ENCODE measurements at places on chromosomes 16 and 17.

DNA sequence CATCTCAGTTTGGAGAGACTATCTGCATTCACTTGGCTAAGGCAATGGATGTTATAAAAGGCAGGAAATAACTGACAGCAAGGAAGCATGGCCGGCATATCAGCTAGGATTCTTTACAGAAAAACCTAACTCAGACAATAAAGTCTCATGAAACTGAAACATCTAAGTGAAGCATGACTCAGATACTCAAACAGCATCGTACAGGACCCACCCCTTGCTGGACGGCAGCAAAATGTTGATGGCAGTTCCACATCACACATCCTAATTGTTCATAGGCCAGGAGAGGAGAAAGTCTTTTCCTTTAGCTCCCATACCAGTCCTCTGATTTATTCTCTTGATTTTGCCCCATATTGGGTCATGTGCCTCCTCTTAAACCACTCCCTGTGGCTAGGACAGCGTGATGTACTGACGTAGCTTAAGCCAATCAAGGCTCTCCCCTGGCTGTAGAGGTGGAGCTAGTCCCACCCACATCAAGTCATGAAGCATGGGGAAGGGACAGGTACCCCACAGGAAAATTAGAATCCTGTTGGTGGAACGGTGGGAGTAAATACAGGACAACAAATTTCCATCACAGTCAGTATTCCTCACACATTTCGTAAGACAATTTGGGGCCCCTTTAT is 178.9 kb downstream of the IRX3 start:
- H3K4me3 ChIP-seq = no peak overlapping the region
- DNase-seq = no peak
- no peak overlapping the region for H3K27ac ChIP-seq
- no peaks in the 10 kb centered on the region for H3K27me3 ChIP-seq

DNA sequence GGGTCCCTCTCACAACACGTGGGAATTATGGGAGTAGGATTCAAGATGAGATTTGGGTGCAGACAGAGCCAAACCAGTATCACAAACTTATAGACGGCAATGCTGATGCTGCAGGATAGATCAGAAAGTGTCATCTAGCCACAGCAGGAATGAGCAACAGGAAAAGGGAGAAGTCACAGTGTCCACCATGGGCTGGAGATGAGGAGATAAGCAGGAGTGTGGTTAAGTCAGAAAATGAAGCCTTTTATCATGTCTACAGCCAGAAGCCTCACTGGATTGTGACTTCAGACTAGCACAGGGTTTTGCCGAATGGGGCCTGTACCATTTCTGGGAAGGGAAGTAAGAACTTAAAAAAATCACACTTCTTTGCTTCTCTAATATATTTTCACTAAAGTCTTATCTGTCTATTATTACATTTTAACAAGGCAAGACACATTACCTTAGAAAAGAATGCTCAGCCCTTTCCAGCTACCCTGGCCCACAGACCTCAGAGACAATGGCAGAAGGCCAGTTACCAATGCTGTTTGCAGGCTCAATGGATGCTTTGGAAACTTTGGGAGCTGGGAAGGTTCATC is 490.2 kb upstream of the SALL1 start:
- H3K4me3 ChIP-seq = no peak overlapping the region
- H3K27me3 ChIP-seq = no peaks in the 10 kb centered on the region
- no peak overlapping the region for H3K27ac ChIP-seq
- DNase-seq = no peak

GRCh38 chr17:75652934-75653549 is 13.9 kb downstream of the RECQL5 start:
- no peak overlapping the region for H3K27ac ChIP-seq
- H3K4me1 ChIP-seq = no peaks in the 10 kb centered on the region
- no peaks in the 10 kb centered on the region for H3K27me3 ChIP-seq
- peaks cover 20% of the 10 kb centered on the region for H3K36me3 ChIP-seq
- no peak overlapping the region for H3K4me3 ChIP-seq
- no peak for DNase-seq

GRCh38 chr17:66841328-66841727 is 6.4 kb downstream of the CACNG5 start:
- no peaks in the 10 kb centered on the region for H3K36me3 ChIP-seq
- DNase-seq = no peak
- no peaks in the 10 kb centered on the region for H3K4me1 ChIP-seq
- no peak overlapping the region for H3K4me3 ChIP-seq
- H3K27ac ChIP-seq = no peak overlapping the region

DNA sequence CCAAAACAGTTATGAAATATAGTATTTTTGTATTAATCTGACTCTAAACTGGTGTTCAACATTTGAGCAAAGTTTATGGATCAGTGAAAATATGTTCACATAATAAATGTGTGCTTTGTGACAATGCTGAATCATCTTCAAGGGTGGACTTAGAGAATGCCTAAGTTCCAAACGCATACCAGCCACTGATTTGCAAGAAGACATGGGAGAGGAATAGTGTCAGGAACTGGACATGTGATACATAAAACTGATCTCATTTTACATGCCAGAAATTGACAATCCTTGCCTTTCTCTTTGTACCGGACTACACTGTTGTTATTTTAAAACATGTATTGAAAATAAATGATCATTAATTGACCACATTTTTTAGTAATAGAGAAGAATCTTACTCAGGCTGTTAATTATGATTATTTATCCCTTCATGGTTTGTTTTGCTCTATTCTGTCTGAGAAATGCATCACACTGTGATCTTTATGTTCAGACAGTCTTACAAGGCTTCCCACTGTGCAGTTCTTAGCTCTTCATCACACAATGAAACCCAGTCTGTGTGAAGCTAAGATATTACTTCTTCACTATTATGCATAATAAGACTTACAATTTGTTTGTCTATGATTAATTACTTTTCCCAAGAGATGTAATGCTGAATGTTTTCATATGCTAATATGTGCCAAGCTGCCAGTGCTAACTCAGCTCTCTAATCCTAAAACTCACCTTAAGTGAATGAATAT is 1180.6 kb upstream of the CDH8 start:
- no peak for DNase-seq
- no peak overlapping the region for H3K27ac ChIP-seq
- H3K27me3 ChIP-seq = no peaks in the 10 kb centered on the region
- H3K4me3 ChIP-seq = no peak overlapping the region

DNA sequence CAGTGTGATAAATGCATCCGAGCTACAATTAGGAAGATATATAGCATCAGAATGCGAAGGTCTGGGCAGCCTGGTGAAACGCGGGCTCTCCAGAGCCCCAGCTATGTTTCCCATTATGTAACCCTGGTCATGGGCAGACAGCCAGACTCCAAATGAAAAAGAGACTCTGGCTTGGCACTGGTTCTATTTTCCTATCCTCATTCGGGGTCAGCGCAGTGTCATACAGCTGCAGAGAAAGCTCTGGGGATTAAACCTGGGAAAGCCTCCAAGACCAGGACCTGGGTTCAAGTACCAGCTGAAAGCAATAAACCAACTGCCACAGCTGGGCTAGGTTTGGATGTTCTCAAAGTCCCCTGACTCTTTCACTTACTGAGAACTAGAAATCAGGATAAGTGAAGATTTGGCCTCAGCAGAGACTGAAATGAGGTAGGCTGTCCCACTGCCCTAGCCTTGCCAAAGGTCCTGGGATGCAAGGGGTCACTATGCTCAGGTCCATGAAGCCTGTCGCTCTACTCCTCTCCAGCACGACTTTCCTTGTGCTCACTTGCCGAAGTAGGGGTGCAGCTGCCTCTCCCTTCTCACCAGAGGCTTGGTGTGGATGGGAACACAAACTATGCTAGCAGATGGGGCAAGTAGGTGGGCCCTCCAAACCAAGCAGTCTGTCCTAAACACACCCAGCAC is 123.8 kb downstream of the SMG6 start:
- no peak overlapping the region for H3K4me3 ChIP-seq
- no peaks in the 10 kb centered on the region for H3K27me3 ChIP-seq
- peak; percentile 84 for DNase-seq
- peaks cover 74% of the 10 kb centered on the region for H3K4me1 ChIP-seq
- peak overlapping the region; percentile 67 for H3K27ac ChIP-seq
- H3K36me3 ChIP-seq = no peaks in the 10 kb centered on the region

Measured in thyroid gland (tissue), 4 donors.